ENCODE measurements at places on chromosomes 5 and 9.

DNA sequence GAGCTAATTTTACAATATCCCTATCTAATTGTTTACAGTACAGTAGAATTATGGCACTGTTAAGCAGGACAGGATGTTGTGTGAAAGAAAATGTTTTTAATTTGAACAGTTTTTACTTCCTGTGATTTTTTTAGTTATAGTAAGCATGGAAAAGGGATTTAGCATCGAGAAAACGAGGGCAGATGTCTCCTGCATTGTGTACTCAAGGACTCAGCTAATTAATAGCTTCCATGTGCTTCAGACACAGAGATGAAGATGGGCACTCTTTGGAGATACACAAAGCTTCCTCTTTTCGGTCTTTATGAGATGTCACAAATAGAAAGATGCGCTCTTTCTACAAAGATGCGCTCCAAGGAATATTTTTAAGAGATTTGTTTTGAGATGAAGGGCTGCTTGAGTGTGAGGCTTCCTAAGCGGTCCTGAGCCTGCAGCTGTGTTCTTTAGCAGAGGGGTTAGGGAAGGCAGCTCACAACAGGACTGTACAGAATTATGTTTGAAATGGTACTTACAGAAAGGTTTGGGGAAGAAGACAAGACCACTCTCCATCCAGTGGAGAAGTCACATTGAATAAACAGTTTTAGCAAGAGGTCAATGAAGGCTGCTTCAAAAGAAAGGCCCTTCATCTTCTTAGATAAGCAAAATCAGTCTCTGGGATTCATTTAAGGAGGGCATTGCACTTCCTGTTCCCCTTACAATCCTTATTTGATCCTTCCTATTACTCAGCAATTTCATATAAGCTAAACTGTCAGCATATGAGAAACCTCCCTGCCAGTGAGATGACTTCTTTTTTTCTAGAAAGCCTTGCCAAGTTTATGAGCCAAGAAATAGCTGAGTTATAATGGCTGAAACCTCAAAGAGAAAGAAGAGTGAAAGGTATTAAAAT is 311.5 kb downstream of the EFNA5 start:
- no peak for DNase-seq

GRCh38 chr5:128100860-128101557 is 17.4 kb downstream of the SLC12A2 start:
- DNase-seq, result no peak

DNA sequence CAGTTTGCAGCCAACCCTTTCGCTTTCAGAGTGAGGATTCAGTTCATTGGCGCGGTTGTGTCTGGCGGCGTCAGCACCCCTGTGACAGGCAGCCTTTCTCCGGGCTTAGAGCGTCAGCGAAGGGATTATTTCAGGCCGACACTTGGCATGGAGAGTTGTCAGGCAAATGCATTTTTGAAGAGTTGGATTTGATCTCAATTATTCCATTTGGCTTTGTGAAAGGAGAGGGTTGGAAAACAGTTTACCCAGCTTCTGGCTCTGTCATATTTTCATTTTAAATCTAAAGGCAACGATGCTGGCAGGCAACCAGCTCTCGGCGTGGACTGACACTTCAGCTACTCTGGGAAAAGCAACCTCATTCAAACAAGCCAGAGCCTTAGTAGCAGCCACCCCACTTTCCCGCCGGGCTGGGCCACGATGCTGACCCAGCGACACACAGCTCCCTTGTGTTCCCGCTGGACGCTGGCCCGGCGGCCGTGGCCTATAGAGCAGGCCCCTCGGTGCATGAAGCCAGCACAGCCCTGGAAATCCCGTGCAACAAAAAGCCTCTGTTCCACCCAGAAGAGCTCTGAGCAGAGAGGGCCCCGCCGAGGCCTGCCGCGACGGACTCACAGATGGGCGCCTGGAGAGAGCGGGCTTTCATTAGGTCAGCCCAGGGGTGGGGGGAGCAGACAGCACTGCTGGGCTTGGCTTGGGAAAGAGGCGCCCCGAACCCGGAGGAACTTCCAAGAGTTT is 28.9 kb upstream of the LPCAT1 start:
- DNase-seq, result no peak

DNA sequence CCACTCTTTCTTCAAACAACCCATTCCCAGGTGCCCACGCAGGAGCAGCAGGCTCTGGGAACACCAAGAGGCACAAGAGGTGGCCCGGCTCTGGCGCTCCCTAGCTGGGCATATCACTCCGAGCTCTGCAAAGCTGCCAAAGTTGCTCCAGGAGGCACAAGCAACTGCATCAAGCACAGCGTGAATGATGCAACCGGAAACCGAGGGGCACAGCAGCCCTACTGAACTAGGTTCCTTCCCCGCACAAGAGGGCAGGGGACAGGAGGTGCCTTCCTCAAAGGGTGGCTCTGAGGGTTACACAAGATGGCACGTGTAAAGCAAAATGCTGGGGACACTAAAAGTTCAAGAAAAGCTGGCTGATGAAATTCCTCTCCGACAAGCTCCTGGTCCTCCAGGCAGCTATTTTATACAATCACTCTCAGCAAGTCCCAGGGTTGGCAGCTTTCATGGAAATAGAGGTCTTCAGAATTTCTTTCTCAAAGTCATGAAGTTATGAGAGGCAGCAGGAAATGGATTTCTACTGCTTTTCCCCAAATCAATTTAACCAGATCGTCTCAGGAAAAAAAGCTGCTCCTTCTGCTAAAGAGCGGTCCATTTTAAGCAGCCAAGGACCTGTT is 22.9 kb downstream of the PSMB7 start:
- DNase-seq, result no peak

- no peak for DNase-seq
Measured at GRCh38 chr5:151070449-151070848, 10.4 kb downstream of the TNIP1 start.

- no peak for DNase-seq
Measured at GRCh38 chr5:97243353-97243752, 60.3 kb upstream of the RIOK2 start.

DNA sequence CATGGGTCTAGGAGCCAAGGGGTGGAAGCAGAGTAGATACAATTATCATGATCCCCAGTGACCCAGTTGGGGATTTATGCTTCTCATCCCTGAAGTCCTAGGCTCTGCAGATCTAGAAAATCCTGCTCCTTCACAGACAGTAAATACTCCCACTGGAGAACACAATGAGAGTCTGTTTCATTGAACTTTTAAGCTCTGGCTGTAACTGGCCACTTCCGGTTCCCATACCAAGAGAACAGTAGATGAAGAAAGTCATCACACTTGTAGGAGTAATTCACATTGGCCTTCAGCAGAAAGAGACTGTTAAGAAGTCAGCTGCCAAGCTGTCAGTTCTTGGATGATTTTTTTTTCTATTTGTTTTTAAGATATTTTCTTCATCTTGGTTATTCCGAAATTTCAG is 597.1 kb downstream of the ACTL7B start:
- DNase-seq, result no peak

GRCh38 chr5:308672-309271 is 12.7 kb upstream of the AHRR start:
- DNase-seq, result no peak

All from activated CD8-positive, alpha-beta memory T cell treated with anti-CD3 and anti-CD28 coated beads, Interleukin-2, amount 50 U/mL, for 4 hours (primary cell).